ENCODE measurements at places on chromosomes 2 and 18.

DNA sequence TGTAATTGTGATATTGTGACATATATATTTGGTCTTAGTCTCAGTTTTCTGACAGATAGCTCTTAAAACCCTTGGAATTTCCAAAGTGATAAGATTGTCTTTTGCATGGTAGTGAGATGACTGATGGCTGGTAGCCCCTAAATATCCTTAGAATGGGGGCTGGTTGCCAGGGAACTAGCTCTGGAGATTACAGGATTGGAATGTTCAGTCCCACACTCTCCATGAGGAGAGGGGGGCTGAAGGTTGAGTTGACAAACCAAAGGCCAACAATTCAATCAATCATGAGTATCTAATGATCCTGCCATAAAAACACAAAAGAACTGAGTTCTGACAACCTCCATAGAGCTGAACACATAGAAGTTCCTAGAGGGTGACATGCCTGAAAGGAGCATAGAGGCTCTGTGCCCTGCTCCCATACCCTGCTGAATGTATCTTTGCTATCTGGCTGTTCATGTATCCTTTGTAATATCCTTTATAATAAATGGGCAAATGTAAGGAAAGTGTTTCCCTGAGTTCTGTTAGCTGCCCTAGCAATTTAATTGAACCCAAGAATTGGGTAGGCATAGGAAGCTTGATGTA, 1680.3 kb upstream of the PIK3C3 start:
- DNase-seq: no peak

GRCh38 chr18:5150894-5151293, 46.2 kb downstream of the AKAIN1 start:
- no peak for DNase-seq

DNA sequence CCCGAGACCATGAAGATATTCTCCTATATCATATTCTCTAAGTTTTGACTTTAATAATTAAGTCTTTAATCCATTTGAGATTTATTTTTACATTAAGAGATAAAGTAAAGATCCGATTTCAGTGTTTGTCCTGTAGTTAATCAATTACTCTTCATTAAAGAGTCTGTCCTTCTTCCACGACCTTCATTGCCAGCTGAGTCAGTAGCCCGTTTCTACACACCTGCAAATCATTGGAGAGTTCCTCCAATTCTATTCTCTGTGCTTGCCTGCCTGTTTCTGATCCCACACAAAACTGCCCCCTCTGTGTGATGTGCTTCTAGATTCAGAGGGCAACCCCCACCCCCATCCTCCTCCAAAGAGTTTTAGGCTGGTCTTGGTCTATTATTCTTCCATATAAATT, 119.2 kb downstream of the KCNF1 start:
- no peak for DNase-seq

- DNase-seq: no peak
Measured at GRCh38 chr2:555164-555922, 121.9 kb downstream of the TMEM18 start.

DNA sequence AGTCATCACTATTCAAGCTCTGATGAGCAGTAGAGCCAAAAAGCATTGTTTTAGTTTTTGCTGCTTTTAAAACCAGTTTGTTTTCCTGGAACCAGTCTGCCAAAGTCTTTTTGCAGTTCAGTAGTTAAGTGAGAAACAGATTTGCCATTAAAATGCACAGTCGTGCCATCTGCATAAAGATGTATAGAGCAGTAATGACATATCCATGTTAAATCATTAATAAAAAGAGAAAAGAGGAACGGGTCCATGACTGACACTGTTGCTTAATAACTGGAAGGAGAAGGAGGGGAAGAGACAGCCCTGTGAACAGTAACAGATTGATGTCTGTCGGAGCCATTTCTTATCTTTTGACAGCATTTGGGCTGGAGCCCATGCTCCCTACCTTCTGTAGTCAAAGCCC, 704.6 kb downstream of the SATB2 start:
- DNase-seq: no peak

DNA sequence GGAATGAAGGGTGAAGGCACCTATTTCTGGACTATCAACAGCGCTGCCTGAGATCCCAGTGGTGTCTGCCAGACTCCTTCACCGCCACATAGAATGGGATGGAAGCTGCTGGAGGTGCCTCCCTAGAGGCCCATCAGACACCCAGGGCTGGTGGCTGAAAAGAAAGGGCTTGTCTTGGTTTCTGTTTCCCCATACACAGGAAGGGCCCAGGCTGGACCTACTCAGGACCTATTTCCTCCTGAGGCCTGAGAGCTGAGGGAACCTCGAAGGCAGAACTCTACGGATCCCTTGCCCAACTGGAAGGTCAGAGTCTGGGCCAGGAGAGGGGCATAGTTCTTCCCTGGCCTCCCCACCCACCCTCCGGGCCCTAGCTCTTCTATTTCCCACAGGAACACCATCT, 2.9 kb upstream of the CLEC4F start:
- DNase-seq: no peak

DNA sequence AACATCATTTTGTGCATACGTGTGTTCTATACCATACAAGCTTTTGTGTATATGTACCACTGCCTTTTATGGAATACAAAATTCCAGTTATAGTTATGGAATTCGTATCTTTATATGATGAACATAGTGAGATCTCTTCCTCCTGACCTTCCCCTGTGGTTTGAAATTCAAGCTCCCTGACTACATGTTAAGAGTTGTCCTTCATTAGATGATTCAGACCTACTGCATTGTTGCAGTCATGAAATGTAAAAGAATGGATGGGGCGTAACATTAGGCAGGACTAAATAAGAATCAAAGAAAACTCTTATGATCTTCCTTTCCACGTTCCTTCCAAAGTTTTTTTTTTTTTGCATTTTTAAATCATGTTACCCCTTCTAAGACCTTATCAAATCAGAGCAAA, 107.1 kb downstream of the UNC80 start:
- DNase-seq: no peak

- no peak for DNase-seq
Measured at GRCh38 chr2:120793682-120794403, 58.2 kb downstream of the GLI2 start.

GRCh38 chr2:171171808-171172207, 11.1 kb upstream of the TLK1 start:
- DNase-seq: no peak

- DNase-seq: no peak
Measured at GRCh38 chr18:2538844-2539243, 32.5 kb downstream of the METTL4 start.

GRCh38 chr2:235028646-235029045, 76.8 kb downstream of the SH3BP4 start:
- no peak for DNase-seq

- DNase-seq: no peak
Measured at GRCh38 chr2:98896944-98897343, 39.1 kb downstream of the CRACDL start.

Measured in hematopoietic multipotent progenitor cell treated with erythropoietin and hydrocortisone succinate and interleukin-3 and kit ligand, for 6 days (in vitro differentiated cells).